Trophoblast cell (in vitro differentiated cells and primary cell): ENCODE measurements at places on chromosomes 4 and X.
A peak's percentile ranks its signal among the peaks of the same experiment; 100 is the strongest.

- DNase-seq, result no peak
Measured at GRCh38 chrX:34826964-34827363, 115.6 kb upstream of the FAM47B start.

GRCh38 chr4:157964463-157964862 is 208.4 kb downstream of the GASK1B start:
- DNase-seq, result no peak

DNA sequence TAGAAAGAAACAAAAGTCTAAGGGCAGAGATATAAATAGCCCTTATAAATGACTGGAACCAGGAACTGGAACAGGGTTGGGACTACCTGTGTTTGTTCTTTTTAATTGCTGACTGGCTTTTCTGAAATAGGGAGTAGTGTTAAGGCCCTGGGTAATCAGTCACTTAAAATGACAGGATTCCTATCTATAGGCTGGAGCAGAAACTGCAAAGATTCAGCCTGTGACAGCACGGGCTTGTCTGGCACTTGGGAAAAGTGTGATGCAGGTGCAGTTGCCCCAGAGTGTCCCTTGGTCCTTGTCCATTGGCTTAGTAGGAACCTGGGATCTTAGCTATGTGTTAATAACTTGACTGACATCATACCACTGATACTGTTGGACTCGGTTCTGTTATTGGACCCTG is 14.7 kb upstream of the PLAC8 start:
- DNase-seq, result no peak

DNA sequence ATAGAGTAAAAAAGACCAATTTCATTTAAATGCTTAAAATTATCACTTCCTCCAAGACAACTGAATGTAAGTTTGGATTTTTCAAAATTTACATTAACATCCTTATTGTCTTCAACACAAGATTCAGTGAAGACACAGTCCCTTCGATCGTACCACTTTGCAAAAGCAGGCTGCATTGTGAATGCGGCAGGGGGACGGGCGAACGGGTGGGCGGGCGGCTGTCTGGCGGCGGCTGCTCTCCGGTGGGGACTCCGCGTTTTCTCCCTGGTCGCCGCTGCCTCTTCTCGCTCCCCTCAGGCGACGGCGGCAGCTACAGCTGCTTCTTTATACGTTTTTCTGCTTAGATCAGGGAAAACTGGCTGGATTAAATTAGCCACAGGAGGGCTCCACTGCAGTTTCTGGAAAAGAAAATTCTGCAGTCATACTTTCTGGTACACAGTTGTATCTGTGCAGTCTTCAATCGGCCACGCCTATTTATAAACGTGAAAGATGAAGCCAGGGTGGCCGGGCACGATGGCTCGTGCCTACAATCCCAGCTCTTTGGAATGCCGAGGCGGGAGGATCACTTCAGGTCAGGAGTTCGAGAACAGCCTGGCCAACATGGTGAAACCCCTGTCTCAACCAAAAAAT is 33.9 kb upstream of the HPF1 start:
- DNase-seq, result peak; percentile 90

DNA sequence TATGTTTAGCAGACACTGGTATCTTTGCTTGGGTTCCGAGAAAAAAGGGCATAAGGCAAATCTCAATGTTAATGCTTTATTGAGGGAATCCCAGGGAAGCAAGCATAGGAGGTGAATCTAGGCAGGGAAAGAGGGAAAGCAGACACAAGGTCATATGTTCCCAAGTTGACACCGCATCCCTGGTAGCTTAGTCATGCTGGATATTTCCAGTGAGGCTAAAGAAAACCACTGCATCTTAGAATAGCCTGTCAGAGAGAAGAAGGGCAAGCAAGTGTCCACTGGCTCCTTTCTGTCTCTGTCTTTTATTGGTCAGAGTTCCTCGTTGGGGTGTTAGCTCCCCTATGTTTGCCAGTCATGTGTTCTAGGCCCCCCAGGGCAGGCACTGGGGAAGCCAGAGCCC is 104.7 kb downstream of the NKX6-1 start:
- no peak for DNase-seq

DNA sequence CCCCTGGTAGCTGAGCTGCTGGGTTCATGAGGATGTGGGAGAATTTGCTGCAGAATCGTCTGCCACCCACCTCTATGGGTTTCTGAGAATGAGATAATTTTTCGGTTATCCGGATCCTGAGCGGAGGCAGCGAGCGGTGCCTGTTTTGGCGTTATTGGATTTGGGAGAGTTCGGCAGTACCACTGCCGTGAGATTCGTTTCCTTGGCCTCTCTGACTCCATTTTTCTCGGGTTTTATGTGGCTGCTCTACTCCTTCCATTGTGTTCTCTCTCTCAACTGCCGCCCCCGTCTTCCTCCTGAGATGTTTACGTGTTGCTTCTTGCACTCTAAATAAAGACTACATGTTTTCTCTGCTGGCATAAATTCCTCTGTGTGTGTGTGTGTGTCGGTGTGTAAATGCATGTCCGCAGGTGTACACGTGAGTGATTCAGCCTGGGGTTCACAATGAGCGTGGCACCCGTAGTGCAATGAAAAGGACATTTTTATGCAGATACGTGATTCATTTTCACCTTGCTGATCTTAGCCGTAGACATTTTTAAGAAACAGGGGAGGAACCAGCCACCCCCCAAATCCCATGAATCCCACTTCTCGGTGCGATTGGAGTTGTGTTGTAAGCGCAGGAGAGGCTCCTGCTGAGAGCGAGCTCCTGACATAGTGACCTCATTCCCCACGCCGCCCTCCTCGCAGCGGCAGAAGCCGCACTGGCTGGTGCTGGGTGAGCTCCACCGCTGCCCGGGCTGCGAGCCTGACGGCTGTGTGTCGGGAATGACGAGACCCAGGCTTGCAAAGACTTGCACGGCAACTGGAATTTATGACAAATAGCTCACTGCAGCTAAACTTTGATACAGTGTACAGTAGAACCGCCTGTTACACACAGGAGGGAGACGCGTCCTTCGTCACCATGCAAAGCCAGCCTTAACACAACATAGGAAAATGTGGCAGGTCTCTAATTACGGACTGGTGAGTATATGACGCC is 82.2 kb downstream of the STOX2 start:
- peak; percentile 93 for DNase-seq

- DNase-seq, result no peak
Measured at GRCh38 chr4:73230865-73231517, 27.6 kb downstream of the ANKRD17 start.

GRCh38 chrX:103063191-103063845 is 653 bp downstream of the BEX1 start:
- DNase-seq, result peak; percentile 5

DNA sequence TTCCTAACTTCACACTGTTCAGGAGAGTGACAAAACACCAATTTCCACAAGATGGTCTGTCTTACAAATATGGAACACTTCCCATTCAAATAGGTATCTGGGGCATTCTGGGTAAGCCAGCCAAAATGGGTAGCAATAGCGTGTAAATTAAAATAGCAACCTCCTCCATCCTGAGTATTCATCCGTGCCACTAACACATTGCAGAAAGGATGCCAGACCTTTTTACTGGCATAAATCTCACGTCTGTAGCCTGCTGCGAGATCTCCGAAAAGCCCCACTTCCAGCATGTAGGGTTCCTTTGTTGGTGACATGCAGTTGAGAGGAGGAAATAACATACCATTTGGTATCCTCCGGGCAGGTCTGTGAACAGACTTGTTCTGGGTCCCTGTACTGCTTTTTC is 52.7 kb upstream of the RAI2 start:
- no peak for DNase-seq

DNA sequence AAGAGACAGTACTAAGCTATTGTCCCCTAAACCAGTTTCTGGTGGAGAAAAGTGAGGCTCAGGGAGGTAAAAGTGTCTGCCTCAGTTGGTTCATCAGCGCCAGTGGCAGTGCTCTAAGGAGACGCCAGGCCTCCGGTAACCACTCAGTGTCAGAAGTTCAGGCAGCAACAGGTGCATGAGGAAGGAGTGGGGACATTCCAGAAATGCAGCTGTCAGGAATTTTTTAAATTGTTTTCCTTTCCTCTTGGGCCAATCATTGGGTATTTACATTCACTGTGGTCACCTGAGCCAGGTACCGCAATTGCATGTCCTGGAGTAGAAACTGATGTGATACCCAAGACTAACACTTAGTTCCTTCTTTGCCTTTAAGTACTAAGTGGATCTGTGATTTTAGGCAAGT is 40.2 kb upstream of the HS3ST1 start:
- no peak for DNase-seq

DNA sequence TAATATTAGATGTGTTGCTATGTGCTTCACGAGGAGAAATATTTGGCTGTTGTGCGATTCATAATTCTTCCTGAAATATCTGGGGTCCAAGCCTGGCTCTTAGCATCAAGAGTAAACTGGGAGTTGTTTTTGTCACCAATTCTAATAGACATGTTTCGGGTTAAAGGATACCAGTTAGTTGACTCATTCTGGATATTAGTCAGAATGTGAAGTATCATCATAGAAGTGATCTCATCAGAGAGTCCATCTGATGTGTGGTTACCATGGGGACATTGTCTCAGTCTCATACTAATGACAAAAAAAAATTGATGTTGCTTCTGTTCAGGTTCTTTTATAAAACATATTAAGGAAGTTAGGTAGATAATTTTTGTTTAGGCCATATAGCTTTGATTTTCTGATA is 57.2 kb upstream of the MTMR1 start:
- DNase-seq, result no peak

DNA sequence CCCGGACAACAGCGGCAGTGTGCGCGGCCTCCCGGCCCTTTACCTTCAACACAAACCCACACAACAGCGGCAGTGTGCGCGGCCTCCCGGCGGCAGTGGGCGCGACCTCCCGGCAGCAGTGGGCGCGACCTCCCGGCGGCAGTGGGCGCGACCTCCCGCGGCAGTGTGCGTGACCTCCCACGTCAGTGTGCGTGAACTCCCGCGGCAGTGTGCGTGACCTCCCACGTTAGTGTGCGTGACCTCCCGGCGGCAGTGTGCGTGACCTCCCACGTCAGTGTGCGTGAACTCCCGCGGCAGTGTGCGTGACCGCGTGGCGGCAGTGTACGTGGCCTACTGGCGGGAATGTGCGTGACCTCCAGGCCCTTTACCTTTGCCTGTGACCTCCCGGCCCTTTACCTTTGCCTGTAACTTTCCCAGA is 576.6 kb upstream of the FRG1 start:
- DNase-seq, result peak; percentile 59

- DNase-seq, result no peak
Measured at GRCh38 chr4:102230194-102230593, 115.1 kb downstream of the SLC39A8 start.

- DNase-seq, result no peak
Measured at GRCh38 chrX:137428221-137428661, 137.7 kb upstream of the ZIC3 start.

GRCh38 chrX:39953879-39954278 is 143.9 kb downstream of the BCOR start:
- DNase-seq, result no peak

DNA sequence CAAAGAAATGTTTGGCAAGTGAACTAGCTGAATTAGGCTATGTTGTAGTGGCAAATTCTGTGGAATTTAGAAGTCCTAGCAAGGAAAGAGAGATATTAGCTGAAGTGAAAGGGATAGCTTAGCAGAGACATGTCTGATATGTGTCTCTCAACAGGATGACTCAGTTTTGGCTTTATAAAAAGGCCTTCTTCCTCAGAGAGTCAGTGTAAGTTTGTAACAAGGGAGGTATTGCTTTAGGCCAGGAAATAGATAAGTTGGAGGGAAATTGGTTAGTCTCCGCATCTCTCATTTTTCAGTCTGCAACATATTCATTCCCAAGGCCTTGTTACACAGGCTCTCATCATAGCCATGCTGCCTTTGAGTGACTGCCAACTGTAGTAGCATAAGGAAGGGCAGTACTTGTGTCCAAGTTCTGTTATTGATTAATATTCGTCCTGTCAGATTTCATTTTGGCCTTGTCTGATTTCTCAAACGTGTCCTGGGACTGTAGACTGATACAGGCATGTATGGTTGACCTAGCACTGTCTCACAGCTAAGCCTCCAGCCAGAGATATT is 4.0 kb downstream of the TMEM164 start:
- no peak for DNase-seq

GRCh38 chr4:36274158-36274557 is 7.3 kb upstream of the DTHD1 start:
- no peak for DNase-seq

DNA sequence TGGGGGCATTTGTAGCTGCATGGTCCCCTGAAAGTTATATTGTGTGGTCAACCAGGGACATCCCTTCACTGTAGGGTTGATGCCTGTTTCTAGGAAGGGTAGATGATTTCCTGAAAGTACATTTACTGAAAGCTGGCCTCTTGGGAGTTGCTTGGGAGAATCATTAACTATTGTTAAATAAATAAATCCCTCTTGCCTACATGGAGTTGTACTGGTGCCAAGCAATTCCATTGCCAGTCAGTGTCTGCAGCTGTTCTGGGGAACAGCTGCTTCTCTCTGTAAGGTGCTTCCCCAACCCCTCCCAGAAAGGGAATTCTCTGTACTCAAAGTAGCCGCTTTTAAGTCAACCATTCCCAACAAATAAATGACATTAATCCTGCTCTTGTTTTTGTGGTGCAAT is 51.1 kb downstream of the C4orf51 start:
- no peak for DNase-seq

DNA sequence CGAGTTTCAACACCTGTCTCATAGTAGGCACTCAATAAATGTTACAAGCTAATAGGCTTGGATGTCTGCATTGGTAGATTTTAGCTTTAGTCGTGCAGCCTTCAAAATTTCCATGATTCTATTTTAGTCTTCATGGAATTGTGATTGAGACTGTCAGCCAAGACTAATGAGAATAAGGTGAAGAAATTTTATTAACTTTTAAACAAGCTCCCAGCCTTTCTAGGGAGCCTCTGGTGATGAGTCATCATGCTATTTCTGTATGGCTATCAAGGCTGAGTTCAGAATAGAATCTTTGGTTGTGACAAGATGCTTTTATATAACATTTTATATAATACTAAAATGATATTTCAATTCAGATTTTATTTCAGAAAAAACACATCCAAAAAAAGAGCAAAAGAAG is 685.8 kb downstream of the GABRG1 start:
- DNase-seq, result no peak

DNA sequence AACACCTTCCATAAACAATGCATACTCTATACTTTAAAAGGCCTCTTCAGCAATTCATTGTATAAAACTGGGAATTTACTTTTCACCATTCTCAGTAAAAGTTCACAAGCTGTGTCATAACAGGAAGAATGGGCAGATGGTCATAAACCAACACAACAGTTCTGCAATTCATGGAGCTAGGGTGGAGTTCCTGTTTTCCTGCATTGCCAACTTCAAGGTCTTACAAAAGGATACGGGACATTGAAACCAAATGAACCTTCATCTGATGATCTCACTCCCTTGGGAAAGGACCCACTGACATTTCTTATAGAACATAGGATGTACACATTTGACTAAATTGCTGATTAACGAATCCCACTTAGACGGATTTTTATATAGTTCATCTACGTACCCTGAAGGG is 4.1 kb downstream of the KDR start:
- peak; percentile 60 for DNase-seq

DNA sequence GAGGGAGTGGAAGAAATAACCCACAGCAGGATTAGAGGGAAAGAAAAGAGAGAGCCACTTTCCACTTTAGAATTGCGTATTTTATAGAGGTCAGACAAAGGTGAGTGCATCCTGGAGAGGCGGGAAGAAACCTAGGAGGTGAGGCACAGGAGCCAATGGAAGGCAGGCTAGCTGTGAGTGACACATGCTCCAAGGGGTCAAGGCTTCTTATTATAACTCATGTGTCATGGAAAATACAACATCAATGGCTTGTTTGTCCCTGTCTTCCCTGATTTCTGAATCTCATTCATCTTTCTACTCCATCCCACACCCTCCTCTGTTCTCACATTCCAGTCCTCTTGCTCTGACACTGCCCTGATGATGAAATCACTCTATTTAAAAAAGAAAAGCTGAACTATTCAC is 14.4 kb downstream of the ANXA3 start:
- peak; percentile 57 for DNase-seq
